ENCODE measurements at places on chromosomes 1 and 21.
A peak's percentile ranks its signal among the peaks of the same experiment; 100 is the strongest.

DNA sequence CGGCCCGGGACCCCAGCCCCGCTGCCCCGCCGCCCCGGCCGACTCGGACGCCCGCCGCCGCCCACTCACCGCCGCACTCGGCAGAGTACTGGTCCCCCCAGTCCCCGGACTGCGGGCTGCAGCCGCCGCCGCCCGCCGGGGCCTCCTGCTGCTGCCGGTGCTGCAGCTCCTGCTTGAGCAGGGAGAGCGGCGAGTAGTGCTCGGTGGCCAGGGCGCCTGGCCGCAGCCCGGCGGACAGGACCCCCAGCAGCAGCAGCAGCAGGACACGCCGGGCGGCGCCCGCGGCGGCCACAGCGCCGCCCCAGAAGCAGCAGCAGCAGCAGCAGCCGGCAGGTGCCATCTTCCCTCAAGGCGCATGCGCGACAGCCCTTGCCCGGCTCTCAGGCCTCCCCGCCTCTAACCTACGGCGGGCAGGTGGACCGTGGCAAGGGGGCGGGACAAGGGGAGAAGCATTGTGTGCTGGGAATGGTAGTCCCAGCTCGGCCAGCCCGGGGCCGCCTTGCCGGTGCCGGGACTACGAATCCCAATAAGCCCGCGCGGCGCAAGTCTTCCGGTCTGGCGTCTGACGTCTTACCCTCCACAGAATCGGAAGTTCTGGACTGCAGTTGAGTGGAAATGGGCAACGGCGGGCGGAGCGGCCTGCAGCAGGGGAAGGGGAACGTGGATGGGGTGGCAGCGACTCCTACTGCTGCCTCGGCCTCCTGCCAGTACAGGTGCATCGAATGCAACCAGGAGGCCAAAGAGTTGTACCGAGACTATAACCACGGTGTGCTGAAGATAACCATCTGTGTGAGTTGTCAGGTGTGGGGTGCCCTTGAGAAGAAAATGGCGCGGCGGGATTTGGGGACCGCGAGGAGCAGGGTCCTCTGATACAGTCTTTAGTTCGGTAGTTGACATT is at the start of the genes ARV1 and TTC13:
ARV1 (plus strand) TSS at position 604 of the 898 bp plus-strand sequence; CDS start at position 616, 12 bp downstream.
TTC13 (minus strand) TSS at position 371 of the 898 bp plus-strand sequence; CDS start at position 340, 31 bp downstream.
- DNase-seq, result peak; percentile 99

DNA sequence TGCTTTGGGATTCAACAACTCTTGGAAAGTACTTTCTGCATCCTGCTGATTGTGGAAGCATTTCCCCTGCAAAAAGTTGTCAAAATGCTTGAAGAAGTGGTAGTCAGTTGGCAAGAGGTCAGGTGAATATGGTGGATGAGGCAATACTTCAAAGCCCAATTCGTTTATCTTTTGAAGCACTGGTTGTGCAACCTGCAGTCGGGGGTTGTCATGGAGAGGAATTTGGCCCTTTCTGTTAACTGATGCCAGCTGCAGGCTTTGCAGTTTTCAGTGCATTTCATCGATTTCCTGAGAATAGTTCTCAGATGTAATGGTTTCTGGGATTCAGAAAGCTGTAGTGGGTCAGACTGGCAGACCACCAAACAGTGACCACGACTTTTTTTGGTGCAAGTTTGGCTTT is 47.6 kb upstream of the GJA5 start:
- DNase-seq, result no peak

DNA sequence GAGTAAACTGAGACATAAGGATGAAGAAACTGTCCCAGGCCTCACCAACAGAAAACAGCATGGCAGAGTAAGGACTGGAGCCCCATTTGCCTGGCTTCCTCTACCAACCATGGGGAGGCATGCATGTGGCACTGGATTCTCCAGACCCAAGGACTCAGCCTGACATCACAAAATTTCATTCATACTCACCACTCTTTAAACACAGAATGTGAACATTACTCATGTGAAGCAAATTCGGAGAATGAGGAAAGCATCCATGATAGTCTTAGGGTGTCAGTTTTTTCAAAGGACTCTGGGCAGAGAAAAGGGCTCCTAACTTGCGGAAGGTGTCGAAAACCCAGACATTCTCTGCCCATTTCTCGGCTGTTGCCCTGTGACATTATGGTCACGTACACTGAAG is 83.9 kb downstream of the PCNX2 start:
- no peak for DNase-seq

DNA sequence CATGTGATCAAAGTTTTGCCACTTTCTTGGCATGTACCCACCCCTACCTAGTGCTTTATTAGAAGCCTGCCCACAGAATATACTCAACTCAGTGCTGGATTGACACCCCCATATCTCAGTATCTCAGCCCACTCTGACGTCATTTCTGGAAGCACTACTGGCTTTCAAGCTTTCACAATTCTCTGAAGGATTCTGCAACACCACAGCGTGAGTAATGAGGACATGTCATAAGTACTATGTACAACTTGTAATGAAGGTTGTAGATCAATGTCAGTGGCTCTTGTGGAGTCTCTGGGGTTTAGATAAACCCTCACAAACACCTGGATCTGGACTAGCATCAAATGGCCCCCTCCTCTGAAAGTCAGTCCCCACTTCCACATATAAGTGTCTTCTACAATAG is 57.2 kb downstream of the TNFSF4 start:
- peak; percentile 12 for DNase-seq

- peak; percentile 23 for DNase-seq
These were observed 921 bp upstream of the MIB2 start for GRCh38 chr1:1614204-1614953.

DNA sequence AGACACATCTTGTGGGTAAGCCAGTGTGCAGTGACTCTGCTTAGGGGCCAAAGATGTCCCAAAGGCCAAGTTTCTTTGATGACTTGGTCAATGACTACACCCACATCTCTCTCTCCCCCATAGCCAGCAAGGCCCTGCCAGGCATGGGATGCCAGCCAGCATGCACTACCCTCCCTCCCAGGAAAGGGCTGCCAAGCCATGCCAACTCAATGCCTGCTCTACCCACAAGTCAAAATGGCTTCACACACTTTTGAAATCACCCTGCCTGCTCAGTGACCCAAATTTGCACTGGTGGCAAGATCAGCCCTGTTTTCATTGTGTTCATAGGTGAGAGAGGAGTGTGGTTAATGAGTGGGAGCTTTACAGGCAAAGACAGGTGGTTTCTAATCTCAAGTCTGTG is 112.5 kb downstream of the MATN1 start:
- no peak for DNase-seq

DNA sequence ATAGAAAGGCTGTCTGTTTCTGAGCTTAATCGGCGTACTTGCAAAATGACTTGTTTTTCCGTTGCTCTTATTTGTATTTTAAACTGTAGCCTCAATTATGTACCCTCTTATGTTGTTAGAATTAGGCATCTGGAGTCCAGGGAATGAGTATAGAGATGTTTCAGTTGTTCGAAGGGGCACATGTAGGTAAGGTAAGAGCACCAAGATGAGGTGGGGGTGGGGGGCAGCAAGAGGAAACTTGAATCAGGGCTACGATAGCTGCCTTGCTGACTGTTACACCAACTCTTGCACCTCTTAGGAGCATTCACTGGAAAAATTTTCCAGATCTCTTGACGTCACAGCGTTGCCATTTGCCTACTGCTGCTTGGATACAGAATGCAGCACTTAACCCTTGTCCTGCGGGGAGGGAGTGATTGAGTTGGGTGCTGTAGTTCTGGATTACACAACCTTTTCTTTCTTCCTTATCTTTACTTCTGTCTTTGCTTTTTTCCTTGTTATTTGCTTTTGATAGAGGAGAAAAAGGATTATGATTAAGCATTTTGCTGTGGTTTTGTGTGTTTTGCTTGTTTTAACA is 3.2 kb downstream of the ATP1B1 start:
- peak; percentile 87 for DNase-seq

- no peak for DNase-seq
These were observed 330.0 kb downstream of the SETD4 start for GRCh38 chr21:35730325-35730724.

GRCh38 chr1:91020967-91021685 is 709 bp downstream of the ZNF644 start:
- DNase-seq, result peak; percentile 87

DNA sequence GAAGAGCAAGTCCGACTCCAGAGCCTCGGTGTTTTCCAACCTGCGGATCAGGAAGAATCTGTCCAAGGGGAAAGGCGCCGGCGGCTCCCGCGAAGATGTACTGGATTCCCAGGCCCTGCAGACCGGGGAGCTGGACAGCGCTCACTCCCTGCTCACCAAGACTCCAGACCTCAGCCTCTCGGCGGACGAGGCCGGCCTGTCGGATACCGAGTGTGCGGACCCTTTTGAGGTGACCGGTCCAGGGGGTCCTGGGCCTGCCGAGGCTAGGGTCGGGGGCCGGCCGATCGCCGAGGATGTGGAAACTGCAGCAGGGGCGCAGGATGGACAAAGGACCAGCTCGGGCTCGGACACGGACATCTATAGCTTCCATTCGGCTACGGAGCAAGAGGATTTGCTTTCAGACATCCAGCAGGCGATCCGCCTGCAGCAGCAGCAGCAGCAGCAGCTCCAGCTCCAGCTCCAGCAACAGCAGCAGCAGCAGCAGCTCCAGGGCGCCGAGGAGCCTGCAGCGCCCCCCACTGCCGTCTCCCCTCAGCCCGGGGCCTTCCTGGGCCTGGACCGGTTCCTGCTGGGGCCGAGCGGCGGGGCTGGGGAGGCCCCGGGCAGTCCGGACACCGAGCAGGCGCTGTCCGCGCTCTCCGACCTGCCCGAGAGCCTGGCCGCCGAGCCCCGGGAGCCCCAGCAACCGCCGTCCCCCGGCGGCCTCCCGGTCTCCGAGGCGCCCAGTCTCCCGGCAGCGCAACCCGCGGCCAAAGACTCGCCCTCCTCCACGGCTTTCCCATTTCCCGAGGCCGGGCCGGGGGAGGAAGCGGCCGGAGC is 827 bp downstream of the FMN2 start:
- peak; percentile 77 for DNase-seq

DNA sequence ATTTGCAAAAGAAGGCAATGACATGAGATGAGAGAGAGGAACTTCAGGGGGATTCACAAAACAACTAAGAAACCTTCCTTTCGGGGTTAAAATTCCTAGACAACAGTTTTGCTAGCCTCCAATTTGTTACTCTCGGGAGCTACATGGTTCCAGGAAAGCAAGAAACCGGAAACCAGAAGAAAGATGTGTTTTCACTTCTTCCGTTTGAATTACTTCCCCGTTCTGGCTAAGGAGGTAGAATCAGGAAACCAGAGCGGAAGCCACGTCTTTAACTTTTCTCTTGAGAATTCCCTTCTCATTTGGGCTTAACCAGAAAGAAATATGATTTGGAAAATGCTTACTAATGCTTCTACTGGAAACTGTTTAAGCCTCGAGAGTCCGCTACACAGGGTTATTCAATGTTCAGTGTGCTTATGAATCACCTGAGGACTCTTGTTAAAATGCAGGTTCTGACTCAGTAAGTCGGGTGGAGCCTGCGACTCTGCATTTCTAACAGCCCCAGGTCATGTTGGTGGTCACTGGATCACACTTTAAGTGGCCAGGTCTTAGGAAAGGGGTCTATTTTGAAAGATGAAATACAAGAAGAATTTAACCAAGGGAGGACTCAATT is 43.5 kb upstream of the MCOLN3 start:
- DNase-seq, result no peak
